ENCODE measurements at places on chromosomes 6 and 20.

GRCh38 chr6:103113416-103113815 lies 1719.9 kb downstream of the GRIK2 start:
- DNase-seq: no peak

DNA sequence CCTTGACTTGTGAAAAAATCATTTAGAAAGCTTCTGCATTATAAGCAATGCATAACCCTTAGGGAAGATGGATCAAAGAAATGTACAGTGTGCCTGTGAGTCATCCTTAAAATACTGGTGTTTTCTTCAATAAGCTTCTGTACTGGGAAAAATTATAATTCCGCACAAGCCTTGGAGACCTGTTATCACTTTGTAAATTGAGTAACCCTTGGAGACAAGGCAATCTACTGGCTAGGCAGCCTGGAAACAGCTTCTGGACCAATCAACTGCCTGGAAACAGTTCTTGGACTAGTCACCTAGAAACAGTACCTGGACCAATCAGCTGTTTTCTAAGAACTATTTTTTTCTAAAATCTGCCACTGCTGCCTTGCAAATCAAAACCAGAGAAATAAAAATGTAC lies 25.8 kb upstream of the RNGTT start:
- DNase-seq: no peak

GRCh38 chr6:138182939-138183789 lies 21.4 kb downstream of the ARFGEF3 start:
- no peak for DNase-seq

DNA sequence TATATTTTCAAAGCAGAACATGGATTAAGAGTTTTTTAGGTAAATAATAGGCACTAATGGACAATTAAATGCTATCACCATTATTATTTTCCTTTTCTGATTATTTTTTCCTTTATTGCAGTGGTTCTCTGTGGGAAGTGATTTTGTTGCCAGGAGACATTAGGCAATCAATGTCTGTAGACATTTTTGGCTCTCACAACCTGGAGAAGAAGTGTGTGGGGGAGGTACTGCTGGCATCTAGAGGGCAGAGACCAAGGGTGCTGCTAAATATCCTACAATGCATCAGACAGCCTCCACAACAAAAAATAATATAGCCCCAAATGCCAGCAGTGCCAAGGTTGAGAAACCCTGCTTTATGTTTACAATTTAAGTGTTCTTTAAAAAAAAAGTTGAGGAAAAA lies 8.3 kb downstream of the IFNGR1 start:
- no peak for DNase-seq

GRCh38 chr20:8720089-8720488 lies 348.8 kb upstream of the PLCB4 start:
- no peak for DNase-seq

DNA sequence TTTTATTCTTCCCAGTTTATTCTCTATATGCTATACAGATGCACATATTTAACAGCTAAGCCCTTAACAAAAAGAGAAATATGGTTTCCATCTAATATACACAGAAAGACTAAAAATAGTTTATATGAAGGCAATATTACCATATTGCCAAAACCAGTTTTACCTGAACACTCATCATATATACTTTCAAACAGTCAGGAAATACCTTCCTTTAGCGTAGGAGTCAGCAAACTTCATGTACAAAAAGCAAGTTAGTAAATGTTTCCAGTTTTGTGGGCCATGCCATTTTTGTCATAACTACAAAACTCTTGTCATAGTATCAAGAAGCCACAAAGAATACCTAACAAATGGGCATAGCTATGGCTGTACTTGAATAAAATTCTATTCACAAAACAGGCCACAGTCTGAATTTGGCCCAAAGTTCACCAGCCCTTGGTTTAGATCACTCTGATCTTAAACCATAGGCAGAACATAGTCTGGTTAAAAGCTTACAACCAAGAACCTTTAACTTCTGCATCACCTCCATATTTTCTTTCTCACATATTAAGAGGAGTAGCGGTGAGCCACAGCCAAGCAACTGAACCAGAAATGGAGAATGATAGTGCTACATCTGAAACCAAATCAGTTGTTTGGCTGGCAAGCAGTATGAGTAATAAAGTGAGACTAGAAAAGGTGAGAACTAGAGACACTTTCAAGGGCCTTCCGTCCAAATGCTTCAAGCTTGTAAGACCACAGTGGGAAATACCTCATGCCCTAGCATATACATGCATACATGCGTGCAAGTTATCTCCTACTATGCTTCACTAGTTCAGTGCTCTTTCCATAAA lies 116.6 kb downstream of the PTPRK start:
- no peak for DNase-seq

DNA sequence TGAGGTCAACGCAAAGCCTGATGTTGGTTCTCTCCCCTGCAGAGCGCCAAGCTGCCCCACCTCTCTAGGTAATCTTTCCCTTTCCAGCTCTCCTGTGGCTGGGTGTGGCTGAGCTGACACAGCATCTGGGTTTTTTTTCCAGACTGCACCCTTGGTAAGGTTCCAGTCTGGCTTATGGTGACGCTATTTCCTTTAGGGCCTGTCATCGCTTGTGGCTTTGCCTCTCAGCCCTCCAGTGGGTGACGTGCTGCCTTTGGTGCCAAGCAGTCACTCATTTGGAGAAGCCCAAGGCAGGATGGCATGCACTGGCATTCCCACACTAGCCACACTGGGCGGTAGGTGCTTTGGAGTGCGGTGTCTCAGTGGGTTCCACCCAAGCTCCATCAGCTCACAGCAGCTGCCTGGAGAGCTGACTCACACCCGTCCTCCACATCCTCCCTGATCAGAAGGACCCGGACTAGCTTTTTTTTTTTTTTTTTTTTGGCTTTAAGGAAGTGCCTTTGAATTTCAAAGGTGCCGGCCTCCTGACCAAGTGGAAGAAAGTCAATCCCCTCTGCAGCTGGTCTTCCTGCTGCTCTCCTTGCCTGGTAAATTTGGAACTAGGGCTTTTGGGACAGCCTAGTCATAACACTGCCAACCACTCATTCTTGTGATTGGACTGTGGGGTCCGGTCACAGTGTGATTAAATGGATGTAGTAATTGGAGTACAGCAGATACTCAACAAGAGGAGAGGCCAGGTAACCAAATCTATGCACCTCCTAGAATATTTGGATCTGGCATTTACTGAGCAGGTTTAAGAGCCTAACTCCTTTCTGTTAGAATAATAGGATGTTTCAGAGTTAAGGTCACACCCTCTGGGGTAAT lies 153.6 kb downstream of the CD83 start:
- no peak for DNase-seq

- DNase-seq: no peak
These were observed 213.4 kb downstream of the PACRG start for GRCh38 chr6:162941128-162941527.

DNA sequence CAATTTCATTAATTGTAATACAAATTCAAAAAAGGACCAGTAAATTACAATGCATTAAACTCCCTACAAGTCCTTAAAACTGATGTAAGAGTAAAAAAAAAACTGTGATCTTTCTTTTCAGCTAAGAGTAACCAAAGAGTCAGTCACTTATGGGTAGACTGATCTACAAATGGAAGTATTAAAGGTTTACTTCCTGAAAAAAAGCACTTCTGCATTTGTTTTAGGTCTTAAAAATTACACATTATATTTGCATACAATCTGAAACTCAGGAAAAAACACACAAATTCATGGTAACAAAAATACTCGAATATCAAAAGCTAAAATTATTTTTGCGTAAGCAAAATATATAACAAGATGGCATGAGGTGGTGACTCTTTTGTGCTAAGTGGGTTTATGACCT lies 23.5 kb downstream of the USP49 start:
- DNase-seq: no peak

GRCh38 chr6:112237595-112237994 lies 16.8 kb downstream of the LAMA4 start:
- no peak for DNase-seq

DNA sequence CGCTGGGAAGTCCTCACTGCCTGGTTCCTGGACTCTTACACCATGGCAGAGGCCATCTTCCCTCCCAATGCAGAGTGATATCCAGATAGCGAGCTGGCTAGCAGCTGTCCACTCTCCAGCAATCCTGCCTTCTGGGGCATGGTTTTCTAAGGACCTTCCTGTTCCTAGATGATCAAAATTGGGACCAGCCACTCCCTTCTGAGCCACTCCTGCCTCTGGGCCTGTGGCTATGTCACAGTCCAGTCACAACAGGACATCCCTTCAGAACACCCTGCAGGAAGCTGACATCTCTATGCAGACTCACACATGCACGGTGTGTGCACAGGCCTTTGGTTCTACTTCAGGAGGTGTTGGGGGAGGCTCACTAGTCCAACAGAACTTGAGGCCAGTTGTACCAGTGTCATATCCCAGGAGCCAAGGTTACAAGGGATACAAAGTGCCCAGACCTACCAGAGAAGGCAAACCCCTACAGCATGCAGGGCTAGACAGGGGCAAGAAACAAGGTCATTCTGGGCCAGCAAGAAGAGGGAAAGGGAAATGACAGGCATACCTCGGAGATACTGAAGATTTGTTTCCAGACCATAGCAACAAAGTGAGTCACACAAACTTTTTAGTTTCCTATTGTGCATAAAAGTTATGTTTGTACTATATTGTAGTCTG lies 2.7 kb upstream of the MCCD1 start:
- DNase-seq: no peak

- DNase-seq: no peak
These were observed 32.9 kb upstream of the BACH2 start for GRCh38 chr6:90329386-90330077.

GRCh38 chr20:41499064-41499463 lies 119.1 kb downstream of the CHD6 start:
- no peak for DNase-seq

GRCh38 chr6:164928728-164929407 lies 380.5 kb downstream of the C6orf118 start:
- no peak for DNase-seq

DNA sequence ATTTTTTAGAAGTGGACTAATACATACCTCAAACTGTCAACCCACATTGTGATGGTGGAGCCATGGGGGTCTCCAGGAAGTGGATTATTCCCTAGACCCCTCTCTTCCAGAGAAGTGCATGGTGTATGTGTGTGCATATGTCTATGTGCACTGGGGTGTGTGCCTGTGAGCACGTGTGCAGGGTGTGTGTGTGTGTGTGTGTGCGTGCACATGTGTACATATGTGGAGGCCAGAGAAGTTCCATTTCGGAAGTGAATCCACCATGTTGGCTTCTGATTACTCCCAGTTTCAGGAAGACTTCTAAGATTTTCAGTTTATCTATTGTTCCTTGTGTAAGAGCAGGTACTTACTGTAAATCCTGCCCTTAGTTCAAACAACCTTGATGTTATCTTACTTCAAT lies 208.5 kb upstream of the SULF2 start:
- no peak for DNase-seq

DNA sequence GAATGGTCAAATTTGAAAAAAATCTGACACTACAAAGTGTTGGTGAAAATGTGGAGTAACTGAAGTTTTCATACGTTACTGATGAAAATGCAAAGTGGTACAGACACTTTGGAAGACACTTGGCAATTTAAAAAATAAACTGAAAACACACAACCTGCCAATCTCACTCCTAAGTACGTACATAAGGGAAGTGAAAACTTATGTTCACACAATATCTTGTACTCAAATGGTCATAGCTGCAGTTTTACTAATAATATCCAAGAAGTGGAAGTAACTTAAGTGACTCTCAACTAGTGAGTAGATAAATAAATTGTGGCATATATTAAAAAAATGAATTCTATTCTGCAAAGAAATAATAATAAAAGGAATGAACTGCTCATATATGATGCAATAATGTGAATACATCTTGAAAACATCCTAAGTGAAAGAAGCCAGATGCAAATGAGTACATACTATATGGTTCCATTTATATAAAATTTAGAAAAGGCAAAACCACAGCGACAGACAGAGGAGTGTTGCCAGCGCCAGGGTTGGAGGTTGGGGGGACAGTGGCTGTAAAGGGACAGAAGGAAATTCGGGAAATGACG lies 198.2 kb downstream of the ERMARD start:
- no peak for DNase-seq

- DNase-seq: no peak
These were observed 5.9 kb downstream of the KCNS1 start for GRCh38 chr20:45094864-45095574.

DNA sequence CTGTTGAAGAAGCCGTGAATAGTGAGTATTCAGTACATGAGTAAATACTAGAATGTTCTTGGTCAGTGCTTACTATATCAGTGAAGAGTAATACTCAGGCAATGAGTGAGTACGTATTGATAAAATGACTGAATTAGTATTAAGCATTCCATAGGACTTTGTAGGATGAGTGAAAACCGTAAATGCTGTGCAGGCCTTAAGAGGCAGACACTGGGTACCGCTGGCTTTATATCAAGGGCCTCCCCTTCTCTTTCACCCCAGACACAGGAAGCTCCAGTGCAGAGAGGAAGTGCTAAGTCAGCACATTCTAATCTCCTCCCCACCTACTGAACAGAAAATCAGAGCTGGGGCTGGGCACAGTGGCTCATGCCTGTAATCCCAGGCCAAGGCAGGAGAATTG lies 24.2 kb downstream of the POFUT1 start:
- DNase-seq: no peak

DNA sequence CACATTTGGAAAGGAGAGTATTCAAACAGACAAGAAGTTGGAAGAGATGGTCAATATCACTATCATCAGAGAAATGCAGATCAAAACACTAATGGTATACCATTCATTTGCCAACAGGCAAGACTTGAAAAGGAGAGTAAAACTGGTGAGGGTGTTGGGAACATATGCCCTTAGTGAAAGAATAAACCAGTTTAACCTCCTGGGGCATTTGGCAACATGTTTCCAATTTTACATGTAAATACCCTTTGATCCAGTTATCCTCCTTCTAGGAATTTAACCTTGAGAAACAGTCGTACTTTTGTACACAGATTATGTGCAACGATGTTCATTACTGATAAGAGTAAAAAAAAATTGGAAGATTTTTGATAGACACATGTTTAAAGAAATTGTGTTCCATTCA lies 34.1 kb upstream of the OCSTAMP start:
- DNase-seq: no peak

DNA sequence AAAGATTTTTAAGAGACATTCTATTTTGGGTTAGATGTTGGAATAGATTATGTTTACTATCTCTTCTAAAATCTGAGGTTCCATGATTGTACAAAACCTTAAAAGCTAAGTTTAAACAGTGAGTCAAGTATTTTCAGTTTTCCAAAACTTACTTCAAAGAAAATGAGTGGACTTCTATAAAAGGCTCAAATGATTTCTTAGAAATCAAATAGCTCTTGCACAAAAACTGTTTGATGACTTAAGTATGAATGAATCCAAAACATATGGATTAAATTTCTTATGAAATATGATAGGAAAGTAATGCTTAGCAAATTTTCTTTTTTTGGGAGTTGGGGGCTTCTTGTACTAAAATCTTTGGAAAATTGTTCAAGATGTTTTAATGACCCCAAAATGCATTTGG lies 837.3 kb upstream of the SLC35B3 start:
- no peak for DNase-seq

DNA sequence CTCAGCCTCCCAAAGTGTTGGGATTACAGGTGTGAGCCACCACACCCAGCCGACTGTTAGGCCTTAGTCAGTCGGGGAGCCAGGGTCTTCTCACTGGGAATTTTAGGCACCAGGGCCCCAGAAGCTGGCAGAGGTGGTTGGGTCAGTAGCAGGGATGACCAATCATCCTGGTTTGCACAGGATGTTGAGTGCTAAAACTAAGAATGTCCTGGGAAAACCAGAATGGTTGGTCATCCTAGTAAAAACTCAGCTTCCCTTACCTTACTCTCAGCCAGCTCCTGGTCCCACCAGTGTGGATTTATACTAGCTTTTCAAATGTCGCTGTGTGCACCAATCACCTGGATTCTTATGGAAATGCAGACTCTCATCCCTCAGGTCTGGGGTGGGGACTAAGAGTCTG lies 31.8 kb downstream of the KCNG1 start:
- no peak for DNase-seq
